ENCODE measurements at places on chromosomes 2 and 18. TPM values are rescaled to one million over a fixed set of nuclear protein-coding genes. Genes with fewer than 3 reads are reported as not detected.

OXER1 gene
- total RNA-seq: not detected

SLC4A3 gene
- not detected for total RNA-seq

OTX1 gene
- total RNA-seq: not detected

LINC00305 gene
- not detected for total RNA-seq

TLX2 gene
- total RNA-seq: 0.10 TPM

ACTR3 gene
- total RNA-seq: 516 TPM

NETO1 gene
- not detected for total RNA-seq

CPO gene
- total RNA-seq: not detected

ATP8B1 gene
- not detected for total RNA-seq

XDH gene
- not detected for total RNA-seq

TGOLN2 gene
- 82.5 TPM for total RNA-seq

NAT8 gene
- not detected for total RNA-seq

FAHD2A gene
- 49.3 TPM for total RNA-seq

CNDP1 gene
- total RNA-seq: not detected

- DNase-seq: no peak
Observed at GRCh38 chr18:4172196-4173100, 282.7 kb downstream of the DLGAP1 start.

DNA sequence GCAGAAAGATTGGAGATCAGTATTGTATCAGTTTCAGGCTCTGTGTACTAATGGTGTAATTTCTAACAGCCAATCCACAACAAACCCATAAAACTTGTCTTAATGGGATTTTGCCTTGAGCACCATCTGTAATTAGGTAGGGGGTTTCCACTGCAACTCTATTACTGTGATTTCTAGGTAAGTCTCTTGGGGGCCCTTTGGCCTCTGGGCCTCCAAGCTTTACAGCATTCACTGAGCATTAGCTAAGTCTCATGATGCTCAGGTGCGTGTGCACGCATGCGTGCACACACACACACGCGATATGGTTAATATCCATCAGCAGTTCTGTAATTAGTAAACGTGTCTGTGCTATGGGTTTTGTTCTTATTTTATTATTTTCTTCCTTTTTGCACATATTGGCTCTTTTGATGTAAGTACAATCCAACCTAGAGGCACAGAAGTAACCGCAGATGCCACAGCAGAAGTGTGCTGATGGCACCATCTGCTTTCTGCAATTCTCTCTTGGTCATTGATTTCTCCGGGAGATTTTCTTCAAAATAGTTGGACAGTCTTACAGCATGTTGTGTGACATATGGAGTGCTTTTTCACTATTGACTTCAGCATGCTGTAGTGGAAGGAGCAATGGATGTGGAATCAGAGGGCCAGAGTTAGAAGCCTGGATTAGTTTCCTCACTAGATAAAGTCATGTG lies 592.0 kb downstream of the LRRTM4 start:
- DNase-seq: no peak

- DNase-seq: no peak
Observed at GRCh38 chr18:60895181-60895580, 438.0 kb upstream of the CDH20 start.

GRCh38 chr2:33058716-33059470 lies 112.1 kb downstream of the LTBP1 start:
- DNase-seq: no peak

DNA sequence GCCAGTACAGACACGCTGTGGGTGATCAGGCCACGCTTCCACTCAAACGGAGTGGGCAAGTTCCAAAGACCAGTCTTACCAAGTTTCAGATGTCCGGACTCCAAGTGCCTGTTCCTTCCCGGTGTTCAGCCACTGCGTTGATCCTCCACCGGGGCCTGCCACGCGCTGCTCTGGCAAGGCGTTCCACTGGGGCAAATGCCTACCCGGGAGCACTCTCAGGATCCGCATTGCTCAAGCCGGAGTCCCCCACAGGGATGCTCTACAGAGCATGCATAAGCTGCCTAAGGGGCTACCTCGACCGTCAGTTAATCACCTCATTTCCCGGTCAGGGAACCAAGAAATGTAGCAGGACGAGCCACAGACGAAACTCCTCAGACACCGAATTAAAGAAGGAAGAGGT lies 37.0 kb upstream of the CLASP1 start:
- no peak for DNase-seq

DNA sequence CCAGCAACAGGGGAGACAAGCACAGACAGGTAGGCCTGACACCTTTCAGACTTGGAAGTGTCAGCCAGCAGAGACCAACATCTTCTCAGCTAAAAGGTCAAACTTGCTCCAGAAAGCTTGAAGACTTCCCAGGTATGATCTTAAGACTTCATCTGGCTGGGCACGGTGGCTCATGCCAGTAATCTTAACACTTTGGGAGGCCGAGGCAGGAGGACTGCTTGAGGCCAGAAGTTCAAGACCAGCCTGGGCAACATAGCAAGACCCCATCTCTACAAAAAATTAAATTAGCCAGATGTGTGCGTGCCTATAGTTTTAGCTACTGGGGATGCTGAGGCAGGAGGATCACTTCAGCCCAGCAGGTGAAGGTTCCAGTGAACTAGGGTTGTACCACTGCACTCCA lies 39.0 kb upstream of the SPRED2 start:
- DNase-seq: no peak

DNA sequence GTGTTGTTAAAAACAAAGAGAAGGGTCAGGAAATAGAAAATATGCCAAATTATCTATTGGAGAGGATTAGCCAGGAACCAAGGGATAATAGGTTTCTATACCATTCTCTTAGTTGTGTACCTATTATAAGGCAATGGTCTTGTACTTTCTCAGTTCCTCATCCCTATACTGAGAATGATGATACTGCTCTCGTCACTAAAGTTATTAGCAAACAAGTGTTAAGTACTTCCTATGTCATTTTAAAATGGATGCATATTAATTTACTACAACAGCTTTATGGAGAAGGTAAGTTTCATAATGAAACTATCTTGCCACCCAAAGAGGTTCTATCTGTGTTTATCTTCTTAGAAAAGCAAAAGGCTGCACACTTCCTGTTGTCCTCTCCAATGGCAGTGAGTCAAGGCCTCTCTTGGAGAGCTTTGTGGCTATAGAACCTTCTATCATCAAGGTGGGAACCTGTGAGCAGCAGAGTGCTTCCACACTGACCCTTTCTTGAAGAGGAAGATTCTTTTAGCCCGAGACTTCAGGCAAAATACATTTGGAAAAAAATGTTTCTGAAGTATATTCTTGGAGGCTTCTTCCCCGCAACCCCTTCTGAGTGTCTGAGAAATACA lies 460.7 kb upstream of the FANCL start:
- DNase-seq: no peak

DNA sequence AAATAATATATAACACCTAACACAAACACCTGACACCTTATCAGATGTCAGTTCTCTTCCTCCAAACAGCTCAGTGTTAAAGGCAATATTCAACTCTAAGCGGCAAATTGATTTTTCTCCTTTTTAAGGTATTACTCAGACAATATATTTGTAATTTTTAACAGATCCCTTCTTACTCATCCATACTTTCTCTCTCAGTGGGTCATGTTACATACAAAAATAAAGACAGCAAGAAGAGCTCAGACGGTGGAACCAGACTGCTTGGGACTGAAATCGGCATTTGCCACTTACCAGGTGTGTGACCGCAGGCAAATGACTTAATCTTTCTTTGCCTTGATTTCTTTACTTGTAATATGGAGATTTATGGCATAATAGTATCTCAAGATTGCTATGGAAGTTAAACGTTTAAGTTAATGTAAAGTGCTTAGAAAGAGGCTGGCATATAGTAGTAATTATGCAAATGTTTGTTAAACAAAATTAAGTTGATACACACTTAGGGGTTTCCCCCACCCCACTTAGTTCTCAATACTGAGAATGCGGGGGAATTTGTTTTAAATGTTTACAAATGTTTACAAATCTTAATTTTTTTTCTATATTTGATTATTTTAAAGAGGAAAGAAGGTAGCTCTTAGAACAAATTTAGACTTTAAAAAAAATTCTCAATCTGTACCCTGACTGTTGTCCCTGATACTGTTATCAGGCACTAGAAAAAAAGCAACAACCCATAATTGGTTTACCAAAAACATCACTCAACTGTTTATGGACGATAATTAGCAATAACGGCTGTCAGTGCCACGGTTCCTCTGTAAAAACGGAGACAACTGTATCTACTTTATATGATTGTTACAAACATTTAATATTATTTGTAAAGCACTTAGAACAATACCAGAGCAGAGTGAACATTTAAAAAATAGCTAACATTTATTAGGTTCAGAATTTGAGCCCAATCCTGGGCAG lies 25.6 kb downstream of the MAP3K2 start:
- no peak for DNase-seq

GRCh38 chr2:55995211-55995610 lies 71.6 kb upstream of the EFEMP1 start:
- DNase-seq: no peak

- DNase-seq: no peak
Observed at GRCh38 chr2:43459446-43460173, 136.2 kb downstream of the THADA start.

GRCh38 chr18:9321736-9322135 lies 12.8 kb upstream of the TWSG1 start:
- DNase-seq: no peak

DNA sequence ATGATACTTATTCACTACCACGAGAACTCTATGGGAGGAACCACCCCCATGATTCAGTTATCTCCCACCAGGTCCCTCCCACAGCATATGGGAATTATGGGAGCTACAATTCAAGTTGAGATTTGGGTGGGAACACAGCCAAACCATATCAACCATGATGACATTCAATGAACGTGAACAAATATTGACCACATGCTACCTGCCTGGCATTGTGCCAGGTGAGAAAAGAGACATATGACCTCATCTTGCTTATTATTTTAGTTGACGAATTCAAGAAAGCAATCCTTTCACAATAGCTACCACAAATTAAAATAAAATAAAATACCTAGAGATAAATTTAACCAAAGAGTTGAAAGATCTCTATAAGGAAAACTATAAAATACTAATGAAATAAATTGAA lies 286.5 kb upstream of the CRIM1 start:
- DNase-seq: no peak

DNA sequence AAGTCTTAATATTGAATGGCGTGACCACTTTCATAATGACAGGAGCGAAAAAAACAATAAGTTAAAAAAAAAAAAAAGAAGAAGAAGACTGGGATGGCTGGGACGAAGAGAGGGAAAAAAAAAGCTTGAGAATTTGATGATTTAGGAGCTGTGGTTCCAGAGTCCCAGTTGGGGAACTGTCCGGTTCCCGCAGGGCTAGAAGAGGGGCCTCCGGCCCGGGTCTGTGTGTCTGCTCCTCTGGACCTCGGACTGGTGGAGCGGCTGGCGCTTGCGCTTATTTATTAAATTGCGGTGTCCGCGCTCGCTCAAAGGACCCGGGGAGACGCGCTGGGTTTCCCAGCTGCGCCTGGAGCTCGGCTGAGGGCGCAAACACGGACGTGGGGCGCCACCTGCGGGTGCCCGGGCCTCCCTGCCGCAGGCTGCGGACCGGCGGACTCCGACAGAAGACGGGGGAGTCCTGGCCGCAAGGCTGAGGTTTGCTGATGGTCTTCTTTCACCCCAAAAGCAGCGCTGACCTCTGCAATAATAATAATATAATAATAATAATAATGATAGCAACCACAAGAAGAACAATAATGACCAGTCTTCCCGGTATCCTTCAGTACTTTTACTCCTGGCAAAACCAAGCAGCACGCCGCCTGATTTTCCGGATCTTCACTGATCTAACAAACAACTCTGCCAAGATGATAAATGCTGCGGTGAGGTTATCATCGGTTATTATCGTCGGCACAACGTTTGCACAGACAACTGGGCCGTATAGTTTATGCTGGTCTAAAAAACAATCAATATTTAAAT lies at the start of gene CBLN2:
Gene CBLN2, minus strand, starts transcription at position 251 of the 795 bp plus-strand sequence. CDS start 2,182 bp downstream, outside the sequence.
- peak; percentile 55 for DNase-seq

- DNase-seq: no peak
Observed at GRCh38 chr2:144682248-144682647, 162.3 kb upstream of the ZEB2 start.

DNA sequence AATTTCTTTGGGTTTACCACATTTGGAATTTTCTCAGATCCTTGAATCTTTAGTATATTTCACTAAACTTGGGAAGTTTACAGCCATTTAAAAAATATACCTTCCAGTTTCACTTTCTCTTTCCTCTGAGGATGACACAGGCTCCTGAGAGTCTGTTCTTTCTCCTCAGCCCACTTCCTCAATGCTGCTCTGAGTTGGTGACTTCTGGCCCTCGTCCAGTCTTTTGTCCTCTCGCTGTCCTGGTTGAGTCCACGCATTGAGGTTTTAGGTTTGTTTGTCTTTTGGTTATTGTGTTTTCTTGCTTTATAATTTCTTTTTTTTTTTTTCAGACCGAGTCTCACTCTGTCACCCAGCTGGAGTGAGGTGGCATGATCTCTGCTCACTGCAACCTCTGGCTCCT lies 40.7 kb upstream of the GALR1 start:
- peak; percentile 59 for DNase-seq

DNA sequence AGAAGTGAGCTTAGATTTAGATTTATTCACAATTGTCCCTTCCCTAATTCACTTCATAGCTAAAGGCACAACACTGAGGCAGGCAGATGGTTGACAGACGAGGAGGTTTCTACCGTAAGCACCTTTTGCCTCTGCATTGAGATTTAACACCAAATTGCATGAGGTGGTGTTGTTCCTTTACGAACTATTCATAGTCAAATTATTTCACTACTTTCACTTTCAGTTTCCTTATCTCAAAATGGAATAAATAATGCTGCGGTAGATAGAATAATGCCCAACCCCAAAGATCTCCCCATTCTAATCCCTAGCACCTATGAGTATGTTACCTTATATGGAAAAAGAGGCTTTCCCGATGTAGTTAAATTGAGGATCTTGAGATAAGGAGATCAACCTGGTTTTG lies 58.9 kb upstream of the LINC00305 start:
- DNase-seq: no peak

GRCh38 chr2:187233811-187234210 lies 214.2 kb downstream of the CALCRL start:
- no peak for DNase-seq

- DNase-seq: no peak
Observed at GRCh38 chr2:3460156-3460555, 59.2 kb downstream of the ADI1 start.

- no peak for DNase-seq
Observed at GRCh38 chr2:254241-254640, 9.6 kb downstream of the SH3YL1 start.

DNA sequence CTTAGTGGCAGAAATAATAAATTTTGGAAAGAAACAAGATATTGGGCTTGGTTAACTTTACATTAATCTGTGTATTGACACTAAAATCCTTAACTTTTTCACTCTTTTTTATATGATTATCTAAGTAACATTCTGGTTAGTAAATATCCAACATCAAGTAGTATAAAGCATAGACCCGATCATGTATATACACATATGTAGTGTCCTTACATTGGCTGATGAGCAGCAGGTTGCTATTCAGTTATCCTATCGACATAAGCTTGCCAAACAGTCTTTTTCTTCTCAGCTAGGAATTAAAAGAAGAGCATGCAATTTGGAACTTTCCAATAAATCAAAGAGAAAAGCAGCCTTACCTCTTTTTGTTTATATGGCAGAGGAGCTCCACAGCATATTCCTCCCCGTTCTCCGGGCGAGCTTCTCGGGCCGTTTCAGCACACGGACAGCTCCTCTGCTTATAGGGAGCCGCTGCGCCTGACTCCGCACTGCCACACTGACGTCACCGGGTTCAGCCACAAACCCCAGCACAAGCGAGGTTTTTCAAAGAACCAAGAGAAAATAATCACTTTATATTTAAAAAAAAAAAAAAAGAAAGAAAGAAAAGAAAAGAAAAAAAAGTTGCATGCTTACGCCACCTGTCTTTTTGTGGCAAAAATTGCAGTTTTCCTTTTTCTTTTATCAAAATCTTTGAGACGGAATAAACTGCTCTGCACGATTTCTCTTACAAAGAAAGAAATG lies at the start of gene SCG2:
Gene SCG2, minus strand, starts transcription at position 430 of the 735 bp plus-strand sequence. CDS start 3,079 bp downstream, outside the sequence.
- DNase-seq: peak; percentile 61

GRCh38 chr2:54411801-54412354 lies 44.2 kb upstream of the SPTBN1 start:
- no peak for DNase-seq
